ENCODE measurements at places on chromosomes 12 and 14. TPM values are rescaled to one million over a fixed set of nuclear protein-coding genes. Genes with fewer than 3 reads are reported as not detected.

Gene GPR137C
- 8.0 TPM for polyA plus RNA-seq

Gene CELA1
- polyA plus RNA-seq: not detected

Gene PA2G4
- 146 TPM for polyA plus RNA-seq

Gene KRT2
- polyA plus RNA-seq: not detected

Gene SERPINA10
- 0.12 TPM for polyA plus RNA-seq

DNA sequence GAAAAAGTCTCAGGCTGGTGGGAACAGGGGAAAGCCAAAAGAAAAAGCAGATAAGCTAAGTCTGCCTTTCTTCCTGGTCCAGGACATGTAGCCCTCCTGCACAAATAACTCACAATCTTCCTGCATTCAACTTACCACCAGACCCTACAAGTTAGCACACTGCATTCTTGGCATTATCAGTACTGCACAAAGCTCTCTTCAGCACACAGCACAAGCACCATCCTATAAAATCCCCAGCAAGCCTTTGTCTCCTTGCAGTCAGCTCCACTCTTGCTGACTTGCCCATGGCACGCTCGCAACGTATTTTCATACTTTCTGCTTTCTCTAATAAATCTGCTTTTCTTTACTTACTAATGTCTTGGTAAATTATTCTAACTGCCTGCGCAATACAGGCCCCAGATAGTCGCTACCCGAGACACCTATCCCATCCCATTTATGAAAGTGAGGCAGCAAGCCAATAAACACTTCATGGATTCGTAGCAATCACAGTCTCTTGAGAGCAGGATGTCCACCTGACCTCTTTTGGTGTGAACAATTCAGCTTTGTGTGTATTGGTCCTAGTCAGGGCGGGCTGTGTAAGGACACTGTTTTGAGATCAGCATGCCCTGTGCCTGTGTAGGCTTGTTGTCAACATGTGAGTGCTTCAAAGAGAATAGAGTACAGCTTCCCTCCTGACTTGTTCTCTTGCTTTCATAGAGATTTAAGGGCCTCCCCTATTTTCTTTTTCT, 49.0 kb downstream of the TMEM117 start:
- DNase-seq: no peak

DNA sequence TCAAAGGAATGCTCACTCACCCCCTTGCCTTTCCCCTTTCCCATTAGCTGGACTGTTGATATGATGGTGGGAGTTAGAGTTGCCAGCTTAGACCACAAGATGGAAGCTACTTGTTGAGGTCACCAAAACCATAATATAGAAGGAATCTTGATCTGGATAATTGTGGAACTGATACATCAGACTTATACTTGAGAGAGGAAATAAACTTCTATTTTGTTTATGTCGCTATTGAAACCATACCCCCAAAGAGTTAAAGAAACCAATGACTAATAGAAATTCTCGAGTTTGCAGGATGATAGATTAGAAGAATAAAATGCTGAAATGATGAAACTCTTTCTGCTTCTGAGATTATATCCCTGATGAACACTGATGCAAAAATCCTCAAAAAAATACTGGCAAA, 37.9 kb downstream of the TDG start:
- DNase-seq: no peak

Gene PTCSC3
- not detected for polyA plus RNA-seq

GRCh38 chr14:99794151-99794780, 1.1 kb downstream of the EML1 start:
- DNase-seq: no peak

DNA sequence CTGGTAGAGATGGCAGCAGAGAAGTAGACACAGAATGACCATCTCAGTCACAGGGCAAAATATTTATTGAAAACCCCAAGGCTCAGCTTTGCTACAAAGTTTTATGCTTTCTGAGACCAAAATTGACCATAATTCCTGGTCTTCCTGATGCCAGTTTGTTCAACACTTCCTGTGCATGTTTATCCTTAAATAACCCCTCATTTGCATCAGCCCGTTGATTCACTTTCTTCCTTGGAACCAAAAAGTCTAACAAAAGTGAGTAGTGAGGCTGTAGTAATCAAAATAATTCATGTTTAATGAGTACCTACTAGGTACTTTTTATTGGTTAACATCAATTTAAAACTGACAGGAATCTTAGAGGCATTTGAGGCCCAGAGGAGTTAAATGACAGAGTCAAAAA, 51.7 kb downstream of the TRHDE start:
- DNase-seq: no peak

- no peak for DNase-seq
Measured at GRCh38 chr12:19829100-19829853, 390.0 kb downstream of the AEBP2 start.

DNA sequence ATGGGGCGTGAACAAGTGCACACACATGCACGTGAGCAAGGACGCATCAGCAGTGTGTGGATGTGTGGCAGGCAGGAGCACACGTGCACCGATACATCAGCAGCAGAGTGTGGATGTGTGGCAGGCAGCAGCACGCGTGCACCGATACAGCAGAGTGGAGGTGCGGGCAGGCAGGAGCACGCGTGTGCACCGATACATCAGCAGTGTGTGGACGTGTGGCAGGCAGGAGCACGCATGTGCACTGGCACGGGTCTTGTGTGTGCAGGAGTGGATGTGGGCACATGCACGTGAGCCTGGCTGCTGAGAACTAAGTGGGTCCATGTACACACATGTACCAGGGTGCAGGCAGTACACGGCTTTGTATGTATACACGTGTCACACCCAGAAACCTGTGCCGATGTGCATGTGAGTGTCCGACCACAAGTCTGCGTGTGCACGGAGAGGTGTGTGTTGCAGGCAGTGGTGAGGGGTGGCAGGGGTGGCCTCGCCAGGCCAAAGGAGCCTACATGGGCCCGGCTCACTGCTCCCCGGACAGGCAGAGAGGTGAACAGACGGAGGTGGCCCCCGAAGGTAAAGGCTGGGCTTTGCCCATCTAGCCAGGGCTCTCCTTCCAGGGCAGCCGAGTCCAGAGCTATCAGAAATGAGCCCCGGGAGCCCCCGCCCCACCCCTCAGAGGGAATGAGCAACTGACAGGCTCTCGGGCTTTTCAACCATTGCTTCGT, 53.9 kb downstream of the RFLNA start:
- DNase-seq: no peak

GRCh38 chr12:71021491-71021890, 101.0 kb upstream of the PTPRR start:
- no peak for DNase-seq

Gene TAS2R20
- 1.2 TPM for polyA plus RNA-seq

DNA sequence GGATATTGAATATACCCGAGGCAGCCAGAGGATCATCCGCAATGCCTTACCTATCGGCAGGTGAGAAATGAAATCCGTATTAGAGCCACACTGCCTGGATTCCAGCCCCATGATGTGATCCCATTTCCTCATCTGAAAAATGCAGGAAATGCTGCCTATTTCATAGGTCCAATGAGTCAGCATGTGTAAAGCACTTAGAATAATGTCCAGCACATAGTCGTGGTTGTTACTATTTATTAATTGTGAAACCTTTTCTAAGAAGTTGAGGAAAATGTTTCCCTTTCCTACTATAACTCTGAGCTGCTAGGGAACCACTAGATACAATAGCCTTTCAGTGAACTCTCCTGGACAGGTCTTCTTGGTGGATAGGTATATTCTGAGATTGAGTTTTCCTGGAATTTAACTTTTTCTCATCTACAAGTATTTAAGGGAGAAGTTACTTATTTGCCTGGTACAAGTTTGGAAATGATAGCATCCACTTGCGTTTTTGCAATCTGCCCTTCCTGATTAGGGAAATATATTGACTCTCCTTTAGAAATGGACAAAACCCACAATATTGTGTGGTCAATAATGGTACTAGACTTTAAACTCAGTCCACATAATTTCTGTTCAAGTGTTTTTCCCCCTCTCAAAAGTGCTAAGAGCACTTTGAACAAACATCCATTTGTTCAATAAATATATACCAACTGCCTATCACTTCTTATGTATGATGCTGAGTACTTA, 12.2 kb downstream of the POLR3B start:
- DNase-seq: no peak

Gene MIPOL1
- polyA plus RNA-seq: 12.3 TPM

DNA sequence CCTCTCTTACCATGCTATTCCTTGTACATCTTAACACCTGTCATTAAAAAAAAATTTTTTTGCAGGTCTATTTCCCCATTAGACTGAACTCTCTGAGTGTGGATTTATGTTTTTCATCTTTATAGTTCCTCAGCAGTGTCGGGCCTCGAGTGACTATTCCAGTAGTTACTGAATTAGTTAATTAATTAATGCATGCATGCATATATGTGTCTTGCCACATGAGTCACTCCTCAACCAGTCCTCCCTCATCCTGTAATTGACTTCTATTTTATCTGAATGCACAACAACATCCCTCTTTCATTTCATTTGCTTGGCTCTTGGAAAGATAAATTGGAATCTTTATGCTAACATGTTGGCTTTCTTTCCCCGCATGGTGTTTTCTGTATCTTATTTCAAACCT, 35.6 kb downstream of the ERG28 start:
- no peak for DNase-seq

Gene PARPBP
- polyA plus RNA-seq: 15.9 TPM

GRCh38 chr12:83622205-83622604, 935.5 kb downstream of the TMTC2 start:
- DNase-seq: no peak

- DNase-seq: no peak
Measured at GRCh38 chr14:61460718-61461611, 139.6 kb downstream of the PRKCH start.

DNA sequence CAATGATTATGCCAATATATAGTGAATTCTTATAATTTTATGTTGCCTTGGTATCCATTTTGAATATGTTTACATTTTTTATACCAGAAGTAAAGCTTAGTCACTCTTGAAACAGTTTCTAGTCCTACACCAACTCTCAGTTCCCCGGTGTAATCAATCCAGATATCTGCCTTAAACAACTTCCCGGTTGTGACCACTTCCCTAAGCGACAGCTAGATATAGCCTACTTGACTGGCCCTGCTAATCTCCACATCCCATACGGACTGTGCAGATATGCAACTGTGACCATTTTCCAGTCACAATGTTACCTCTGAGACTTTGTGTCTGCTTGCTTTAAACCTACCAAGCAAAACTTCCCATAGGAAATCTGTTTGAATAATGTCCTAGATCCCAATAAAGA, 1551.5 kb upstream of the SEL1L start:
- DNase-seq: no peak

DNA sequence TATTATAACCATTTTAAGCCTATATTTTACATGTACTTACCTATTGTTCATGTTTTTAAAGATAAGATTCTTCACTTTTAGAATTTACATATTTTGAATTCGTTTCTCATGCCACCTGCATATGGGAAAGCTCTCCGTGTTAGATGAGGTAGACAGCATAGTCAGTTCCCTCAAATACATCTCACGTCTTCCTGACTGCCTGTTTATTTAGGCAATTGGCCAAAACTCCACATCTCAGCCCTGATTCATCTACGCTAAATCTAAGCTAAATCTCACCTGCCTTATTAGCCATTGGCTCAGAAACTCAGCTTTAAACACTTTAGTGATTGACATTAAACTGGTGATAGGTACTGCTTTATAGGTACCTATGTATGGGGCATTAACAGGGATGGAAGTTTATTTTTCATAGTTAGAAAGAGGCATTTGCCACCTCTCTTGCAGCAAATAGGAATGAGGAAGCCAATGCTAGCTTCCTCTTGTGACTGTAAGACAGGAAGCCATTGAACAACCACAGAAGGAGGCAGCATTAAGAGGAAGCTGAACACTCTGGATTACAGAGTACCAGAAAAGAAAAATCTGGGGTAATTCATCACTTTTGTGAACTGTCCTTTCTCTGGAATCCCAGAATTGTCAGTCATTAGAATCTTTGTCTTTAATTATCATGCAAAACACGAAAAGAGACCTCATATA, 111.9 kb downstream of the LRFN5 start:
- DNase-seq: no peak

DNA sequence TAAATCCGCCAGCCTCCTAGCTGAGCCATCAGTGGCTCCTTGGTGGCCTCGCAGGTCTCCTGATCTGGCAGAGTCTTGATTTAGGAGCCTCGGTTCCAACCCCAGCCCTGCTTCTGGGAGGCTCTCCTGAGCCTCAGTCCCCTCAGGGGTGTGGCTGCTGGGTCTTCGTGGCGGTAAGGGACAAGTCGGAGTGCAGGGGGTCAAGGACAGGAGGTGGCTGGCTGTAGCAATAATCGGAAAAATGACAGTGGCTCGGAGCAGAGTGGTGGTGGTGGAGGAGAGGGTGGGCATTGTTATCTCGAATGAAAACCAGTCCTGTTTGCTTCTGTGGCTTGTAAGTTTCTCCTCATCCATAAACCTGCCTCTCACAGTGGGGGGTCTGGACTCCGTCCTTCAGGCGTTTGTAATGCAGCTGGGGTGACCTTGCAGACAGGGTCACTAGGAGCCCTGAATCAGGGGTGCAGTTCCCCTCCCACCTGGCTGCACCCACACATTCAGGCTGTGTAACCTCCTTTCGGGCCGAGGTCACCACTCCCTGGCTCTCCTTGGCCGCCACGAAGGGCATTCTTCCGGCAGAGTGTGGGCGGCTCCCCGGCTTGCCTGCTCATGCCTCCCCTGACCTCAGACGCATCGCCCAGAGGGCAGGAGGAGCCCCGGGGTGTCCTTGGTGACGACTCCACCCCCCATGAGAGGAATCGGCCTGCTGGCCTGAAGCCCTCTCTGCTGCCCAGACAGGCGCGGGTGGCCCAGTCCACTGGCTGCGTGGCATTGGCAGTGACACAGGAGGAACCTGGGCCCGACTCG, 8.1 kb downstream of the BCL7A start:
- DNase-seq: no peak

DNA sequence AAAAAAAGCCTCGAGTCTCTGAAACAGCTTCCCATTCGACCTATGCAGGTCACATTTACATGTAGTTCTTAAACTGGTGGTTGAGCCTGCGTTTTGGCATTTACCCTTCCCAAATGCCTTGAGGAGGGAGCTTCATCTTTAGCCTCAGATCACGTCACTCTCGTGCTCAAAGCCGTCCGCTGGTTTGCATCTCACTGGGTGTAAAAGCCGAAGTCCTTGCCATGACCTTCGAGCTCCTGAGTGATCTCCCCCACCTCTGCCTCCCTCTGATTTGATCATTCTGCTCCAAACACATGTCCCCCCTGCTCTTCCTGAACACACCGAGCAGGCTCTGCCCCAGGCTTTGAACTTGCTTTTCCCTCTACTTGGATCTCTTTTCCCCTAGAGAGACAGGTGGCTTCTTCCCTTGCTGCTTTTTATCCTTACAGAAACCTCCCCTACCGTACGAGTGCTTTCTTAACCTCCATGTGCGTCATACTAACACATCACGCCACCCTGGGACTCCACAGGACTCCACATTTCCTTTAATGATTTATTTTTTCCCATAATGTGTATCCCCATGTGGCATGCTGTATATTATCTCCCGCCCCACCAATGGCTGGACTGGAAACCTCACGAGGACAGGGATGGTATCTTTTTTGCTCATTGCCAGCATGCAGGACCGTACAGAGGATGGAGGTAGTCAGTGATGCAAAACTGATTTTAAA, 610.7 kb downstream of the VRK1 start:
- no peak for DNase-seq

Gene IRAK3
- polyA plus RNA-seq: 3.1 TPM

Gene TCL1A
- polyA plus RNA-seq: 1.6 TPM

Gene NRDE2
- polyA plus RNA-seq: 21.6 TPM
